ENCODE measurements at places on chromosomes 7 and 10.

GRCh38 chr7:70573696-70574095 lies 558.2 kb upstream of the GALNT17 start:
- DNase-seq = no peak

- no peak for DNase-seq
These were observed 44.1 kb downstream of the SGMS1 start for GRCh38 chr10:50579491-50580261.

GRCh38 chr10:107814865-107815487 lies 650.5 kb upstream of the SORCS1 start:
- no peak for DNase-seq

DNA sequence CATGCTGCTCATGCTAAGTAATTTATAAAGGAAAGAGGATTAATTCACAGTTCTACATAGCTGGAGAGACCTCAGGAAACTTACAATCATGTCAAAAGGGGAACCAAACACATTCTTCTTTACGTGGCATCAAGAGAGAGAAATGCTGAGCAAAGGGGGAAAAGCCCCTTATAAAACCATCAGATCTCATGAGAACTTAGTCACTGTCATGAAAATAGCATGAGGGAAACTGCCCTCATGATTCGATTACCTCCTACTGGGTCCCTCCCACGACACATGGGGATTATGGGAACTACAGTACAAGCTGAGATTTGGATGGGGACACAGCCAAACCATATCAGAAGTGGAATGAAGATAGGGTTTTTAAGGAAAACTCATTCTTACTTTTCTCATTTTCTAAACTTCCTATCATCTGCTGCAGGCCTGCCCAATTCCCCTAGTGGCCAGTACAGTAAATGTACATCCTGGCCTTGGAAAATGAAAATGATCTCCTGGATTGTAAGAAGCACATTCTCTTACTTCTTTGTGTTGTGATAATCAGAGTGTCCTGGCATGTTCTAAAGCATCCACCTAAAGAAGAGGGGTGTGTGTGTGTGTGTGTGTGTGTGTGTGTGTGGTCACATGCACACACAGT lies 421.5 kb downstream of the LRMDA start:
- no peak for DNase-seq

- no peak for DNase-seq
These were observed 15.8 kb downstream of the BCL7B start for GRCh38 chr7:73541722-73542121.
